ENCODE measurements at places on chromosomes 7 and 10. TPM values are rescaled to one million over a fixed set of nuclear protein-coding genes. Genes with fewer than 3 reads are reported as not detected.

The TMEM26 gene
- not detected for total RNA-seq

The CCDC172 gene
- total RNA-seq, result not detected

The SHTN1 gene
- 2.3 TPM for total RNA-seq

The GLI3 gene
- 2.3 TPM for total RNA-seq

The ZFYVE27 gene
- total RNA-seq, result 19.6 TPM

The HPSE2 gene
- not detected for total RNA-seq

The TET1 gene
- 0.21 TPM for total RNA-seq

The C10orf105 gene
- total RNA-seq, result not detected

The MOGAT3 gene
- total RNA-seq, result not detected

The A1CF gene
- total RNA-seq, result not detected

The PPP1R3A gene
- total RNA-seq, result not detected

The SYT15 gene
- total RNA-seq, result not detected

The HKDC1 gene
- total RNA-seq, result 15.4 TPM

The HTR5A gene
- not detected for total RNA-seq

The SLC26A4 gene
- total RNA-seq, result 0.72 TPM

The PIK3AP1 gene
- total RNA-seq, result 1.1 TPM

The UCN3 gene
- total RNA-seq, result not detected

The NRP1 gene
- total RNA-seq, result 24.5 TPM

The SOSTDC1 gene
- total RNA-seq, result 0.24 TPM

The C10orf95 gene
- total RNA-seq, result 3.1 TPM

The CCL24 gene
- not detected for total RNA-seq

The SLC29A4 gene
- 11.6 TPM for total RNA-seq

The RBP3 gene
- not detected for total RNA-seq

The RAB19 gene
- total RNA-seq, result not detected

The PRKG1 gene
- total RNA-seq, result 0.24 TPM

The SYT15B gene
- total RNA-seq, result 0.21 TPM

The PYROXD2 gene
- total RNA-seq, result 17.1 TPM

The UTF1 gene
- not detected for total RNA-seq

The ADRB1 gene
- 4.0 TPM for total RNA-seq

The AKR1D1 gene
- not detected for total RNA-seq

The GPER1 gene
- total RNA-seq, result 0.21 TPM

All from tracheal epithelial cell (primary cell).